ENCODE measurements at places on chromosomes 1 and 21.
A peak's percentile ranks its signal among the peaks of the same experiment; 100 is the strongest.

DNA sequence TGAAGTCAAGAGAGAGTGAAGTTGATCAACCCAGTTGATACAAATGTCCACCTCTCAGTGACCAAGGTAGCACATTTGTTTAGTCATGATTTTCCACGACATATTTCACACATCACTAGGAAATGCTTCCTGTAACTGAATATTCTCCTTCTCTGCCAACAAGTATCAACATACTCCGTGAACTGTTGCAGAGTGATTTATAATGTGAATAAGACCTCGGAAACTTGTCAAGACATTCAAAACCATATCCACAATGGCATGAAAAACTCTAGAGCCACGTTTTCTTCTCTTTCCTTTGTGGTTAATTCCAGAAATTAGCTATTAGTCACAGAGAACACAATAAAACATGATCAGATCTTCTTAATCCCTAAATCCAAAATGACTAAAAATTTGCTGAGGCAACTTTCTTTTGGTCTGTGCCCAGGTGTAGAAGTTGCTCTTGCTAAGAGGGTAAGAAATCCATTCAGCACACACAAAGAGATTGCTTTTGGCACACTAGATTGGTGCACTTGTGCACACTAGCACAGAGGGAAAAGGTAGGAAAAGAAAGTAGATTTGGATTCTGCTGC lies 244.3 kb upstream of the NRIP1 start:
- no peak for DNase-seq

DNA sequence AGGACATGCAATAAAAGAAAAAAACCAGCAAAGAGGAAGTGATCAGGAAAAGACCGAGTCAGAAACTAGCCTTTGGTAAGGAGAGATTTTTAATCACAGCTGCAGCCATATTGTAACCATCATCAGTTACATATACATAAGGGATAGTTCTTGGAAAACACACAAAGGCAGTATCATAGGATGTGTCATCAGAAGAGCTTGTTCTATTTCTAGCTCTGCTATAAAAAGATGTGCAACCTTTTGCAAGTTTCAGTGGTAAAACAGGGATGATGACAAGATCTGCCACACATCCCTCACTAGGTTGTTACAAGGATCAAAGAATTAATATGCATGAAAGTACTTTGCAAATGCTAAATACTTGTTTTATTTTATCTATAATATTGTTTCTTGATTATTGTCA lies 342.0 kb downstream of the VAV3 start:
- DNase-seq: no peak

- no peak for DNase-seq
Measured at GRCh38 chr1:26827663-26828062, 1.2 kb downstream of the ZDHHC18 start.

- DNase-seq: no peak
Measured at GRCh38 chr1:229075217-229075616, 195.7 kb upstream of the RAB4A start.

DNA sequence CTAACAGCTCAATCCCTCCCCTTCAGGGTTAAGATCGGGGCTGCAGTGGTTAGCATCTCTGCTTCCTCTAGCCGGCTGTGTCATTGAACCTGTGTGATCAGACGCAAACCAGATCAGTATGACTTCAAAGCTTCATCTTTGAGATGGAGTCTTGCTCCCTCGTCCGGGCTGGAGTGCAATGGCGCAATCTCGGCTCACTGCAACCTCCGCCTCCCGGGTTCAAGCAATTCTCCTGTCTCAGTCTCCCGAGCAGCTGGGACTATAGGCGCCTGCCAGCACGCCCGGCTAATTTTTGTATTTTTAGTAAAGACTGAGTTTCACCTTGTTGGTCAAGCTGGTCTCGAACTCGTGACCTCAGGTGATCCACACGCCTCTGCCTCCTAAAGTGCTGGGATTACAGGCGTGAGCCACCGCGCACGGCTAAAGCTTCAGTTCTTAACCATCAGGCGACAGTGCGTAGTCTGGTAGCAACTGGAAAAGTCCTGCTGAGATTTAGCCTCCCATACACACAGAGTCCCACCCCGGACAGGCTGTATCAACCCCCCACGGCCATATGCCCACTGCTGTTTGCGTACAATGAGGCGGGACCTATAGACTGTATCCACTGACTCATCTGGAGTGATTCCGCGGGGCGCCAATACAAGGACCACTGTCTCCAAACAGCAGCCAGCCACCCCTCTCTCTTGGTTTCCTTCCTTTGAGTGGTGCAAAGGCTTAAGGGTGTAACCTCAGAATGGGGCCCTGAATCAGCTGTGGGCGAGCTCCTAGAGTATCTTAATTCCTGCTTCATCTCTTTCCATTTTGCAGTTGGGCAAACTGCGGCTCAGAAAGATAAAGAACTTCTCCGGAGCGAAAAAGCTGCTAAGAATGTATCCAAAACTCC lies 23.3 kb downstream of the CELA3A start:
- DNase-seq: peak; percentile 69

GRCh38 chr1:82646888-82647287 lies 846.2 kb downstream of the ADGRL2 start:
- no peak for DNase-seq

DNA sequence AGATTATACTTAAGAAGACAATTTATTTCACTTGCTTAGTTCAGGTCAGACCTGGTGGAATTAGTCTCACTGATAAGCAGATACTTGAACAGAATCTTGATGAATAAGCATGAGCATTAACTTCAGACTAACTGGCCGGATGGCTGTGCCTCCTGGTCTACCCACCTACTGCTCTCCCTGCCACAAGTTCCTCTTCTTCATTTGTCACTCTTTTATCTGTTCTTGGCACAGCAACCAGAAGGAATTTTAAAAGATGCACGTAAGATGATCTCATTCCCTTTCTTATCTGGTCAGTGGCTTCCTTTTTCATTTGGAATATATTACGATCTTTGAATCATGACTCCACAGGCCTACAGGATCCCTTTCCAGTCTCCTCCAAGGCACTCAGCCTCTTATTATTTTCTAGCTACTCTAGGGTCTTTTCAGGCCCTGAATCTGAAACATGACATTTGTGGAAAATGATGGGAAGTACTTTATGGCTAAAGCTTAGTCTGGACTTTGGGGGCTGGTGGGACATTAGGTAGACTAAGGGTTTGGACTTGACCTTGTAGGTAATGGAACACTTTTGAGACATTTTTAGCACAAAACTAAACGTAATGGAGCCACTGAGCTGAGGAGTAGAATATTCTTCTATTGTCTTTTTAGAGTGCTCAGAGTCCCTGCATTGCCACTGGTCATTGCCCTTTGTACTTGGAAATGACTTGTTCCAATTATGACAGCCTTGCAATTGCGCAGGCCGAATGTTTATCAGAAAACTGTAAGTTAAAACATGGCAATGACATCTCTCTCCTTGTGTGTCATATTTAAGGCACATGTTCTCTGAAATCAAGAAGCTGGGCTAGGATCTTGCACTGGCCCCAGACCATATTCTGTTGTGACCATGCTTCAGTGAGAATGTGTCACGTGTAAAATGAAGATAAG lies 16.0 kb downstream of the ST6GALNAC3 start:
- no peak for DNase-seq

GRCh38 chr1:67570486-67571143 lies 114.4 kb upstream of the GADD45A start:
- DNase-seq: no peak

DNA sequence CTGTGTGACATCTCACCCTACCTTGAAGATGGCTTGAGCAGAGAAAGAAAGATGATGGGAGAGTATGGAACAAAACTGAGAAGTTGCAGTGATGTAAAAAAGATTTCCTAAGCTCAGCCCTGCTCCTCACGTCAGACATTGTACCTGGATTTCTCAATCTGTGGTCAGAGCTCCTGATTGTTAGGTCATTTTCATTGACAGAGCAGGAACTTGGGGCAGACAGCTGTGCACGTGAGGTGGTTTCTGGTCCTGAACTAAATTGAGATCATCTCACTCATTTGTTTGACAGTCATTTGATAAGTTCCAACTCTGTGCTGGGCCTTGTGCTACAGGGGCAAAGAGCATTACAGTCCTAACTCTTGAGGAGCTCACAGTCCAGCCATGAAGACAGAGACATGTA lies 10.2 kb downstream of the TRAF3IP3 start:
- no peak for DNase-seq

Data from SK-N-MC (cell line).